Nucleus accumbens (tissue), 56 donors: ENCODE measurements at places on chromosomes 2 and 18.

DNA sequence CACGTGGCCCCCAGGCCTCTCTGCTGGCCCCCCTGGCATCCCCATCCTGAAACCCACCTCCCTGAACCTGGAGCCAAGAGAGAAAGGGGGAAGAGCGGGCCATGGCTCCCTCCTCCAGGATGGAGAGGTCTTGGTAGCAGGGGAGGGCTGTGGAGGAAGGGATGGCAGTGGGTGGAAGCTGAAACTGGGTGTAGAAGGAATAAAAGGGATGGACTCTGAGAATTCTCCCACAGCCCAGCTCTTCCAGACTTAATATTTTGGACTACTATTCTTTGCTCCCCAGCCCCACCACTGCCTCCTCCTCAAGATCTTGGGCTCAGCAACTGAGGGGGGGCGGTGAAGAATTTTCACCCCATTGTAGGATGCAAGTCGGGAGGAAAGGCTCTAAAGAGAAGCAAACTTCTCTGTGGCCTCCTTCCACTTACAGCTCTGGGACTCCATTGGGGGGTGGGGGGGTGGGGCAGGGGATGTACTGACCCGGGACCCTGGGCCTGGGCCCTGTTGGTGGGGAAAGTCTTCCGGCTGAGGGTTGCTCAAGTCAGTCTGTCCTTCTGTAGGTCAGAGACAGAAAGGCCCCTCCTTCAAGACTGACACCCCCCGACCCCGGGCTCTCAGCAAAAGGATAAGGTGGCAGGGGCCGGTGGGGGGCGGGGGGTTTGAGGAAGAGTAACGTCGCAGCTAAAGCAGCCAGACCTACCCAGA, 501 bp downstream of the TNS1 start:
- DNase-seq, result no peak

- DNase-seq, result no peak
Observed at GRCh38 chr2:67322353-67323001, 74.7 kb upstream of the ETAA1 start.

GRCh38 chr18:67525328-67526099, 9.0 kb upstream of the DSEL start:
- no peak for DNase-seq

GRCh38 chr18:74153793-74154192, 5.5 kb downstream of the TIMM21 start:
- no peak for DNase-seq

DNA sequence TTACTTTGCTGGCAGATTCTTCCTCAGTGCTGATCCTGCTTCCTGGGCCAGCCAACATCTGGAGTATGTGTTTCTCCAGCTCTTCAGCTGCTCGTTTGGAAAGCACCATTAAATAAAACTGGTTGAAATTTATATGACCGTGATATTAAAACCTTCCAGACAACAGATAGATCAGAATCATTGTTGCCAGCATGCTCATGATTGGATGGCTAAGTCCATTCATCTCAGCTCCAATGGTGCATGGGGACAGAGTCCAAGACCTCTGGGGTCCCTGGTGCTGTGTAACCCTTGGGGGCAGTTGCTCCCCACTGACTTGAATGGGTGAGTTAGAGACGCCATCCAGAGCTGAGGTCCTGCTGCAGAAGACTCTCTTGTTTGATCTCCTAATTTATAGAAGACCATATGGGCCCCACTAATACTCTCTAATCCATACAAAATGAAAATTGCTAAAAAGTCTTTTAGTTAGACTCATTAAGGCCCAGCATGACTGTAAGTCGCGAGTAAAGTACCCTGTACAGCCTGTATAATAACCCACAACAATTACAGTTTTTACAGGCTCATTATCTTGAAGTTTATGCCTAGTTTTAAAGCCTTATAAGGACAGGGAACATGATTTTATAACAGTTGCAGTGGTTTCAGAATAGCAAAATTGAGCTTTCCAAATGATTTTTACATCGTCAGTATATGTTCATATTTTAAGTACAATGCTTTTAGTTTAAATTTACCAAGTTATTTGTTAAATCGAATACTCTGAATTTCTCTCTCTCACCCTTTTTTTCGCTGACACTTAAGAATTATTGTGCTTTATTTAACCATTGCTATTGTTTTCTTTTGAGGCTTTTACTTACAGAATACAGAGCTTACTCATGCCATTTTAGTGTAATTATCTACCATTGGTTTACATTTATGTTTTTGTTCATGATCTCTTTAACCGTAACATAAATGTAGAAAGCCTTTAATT, 60.0 kb downstream of the CABLES1 start:
- no peak for DNase-seq

GRCh38 chr2:216574046-216574445, 59.2 kb upstream of the IGFBP2 start:
- no peak for DNase-seq

- no peak for DNase-seq
Observed at GRCh38 chr2:209311948-209312347, 111.9 kb upstream of the MAP2 start.

DNA sequence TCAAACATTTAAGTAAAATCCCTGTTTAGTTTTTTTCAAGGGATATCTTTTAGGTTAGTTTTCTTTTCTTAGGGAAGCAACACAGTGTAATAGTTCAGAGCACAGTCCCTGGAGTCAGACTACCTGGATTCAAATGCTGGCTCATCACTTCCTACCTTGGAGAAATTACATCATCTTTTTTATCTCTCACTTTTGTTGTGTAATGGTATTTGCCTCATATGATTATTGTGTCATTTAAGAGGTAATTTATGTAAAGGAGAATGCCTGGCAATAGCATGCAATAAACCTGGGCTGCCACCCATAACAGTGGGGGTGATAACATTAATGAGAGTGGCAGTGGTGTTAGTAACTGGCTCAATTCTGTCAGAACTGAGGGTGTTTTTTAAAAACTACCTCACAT, 26.3 kb downstream of the ERLEC1 start:
- DNase-seq, result no peak

DNA sequence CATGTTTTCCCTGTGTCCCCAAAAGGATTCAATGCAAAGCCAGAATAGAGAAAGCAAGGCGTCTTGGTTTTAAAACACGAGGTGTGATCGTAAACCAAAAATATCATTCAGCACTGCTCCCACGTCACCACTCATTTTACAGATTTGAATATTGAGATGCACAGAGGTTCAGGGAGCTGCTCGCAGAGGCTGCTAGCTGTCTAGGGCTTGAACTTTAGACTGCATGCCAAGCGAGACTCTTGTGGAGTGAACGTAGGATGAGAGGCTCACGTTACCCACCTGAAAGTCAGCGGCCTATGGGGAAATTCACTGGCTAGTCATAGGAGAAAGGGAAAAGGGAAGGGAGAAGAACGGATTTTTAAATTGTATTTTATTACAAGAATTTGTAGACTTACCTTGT, 130.1 kb downstream of the MBP start:
- no peak for DNase-seq

DNA sequence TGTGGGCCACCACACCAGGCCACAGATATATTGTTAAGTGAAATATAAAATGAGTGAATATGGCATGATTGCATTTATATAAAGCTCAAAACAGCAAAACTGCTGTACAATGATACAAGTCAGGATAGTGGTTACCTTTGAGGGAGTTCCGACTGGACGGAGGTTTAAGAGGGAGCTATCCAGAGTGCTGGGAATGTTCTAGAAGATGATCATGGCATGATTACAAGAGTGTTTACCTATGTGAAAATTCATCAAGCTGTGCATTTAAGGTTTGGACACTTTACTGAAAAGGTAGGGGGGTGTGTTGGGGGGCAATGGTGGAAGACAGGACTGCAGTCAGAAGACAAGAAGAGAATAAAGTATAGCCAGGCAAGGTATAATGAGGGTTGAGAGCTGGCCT, 201.4 kb downstream of the ZBTB7C start:
- DNase-seq, result no peak

DNA sequence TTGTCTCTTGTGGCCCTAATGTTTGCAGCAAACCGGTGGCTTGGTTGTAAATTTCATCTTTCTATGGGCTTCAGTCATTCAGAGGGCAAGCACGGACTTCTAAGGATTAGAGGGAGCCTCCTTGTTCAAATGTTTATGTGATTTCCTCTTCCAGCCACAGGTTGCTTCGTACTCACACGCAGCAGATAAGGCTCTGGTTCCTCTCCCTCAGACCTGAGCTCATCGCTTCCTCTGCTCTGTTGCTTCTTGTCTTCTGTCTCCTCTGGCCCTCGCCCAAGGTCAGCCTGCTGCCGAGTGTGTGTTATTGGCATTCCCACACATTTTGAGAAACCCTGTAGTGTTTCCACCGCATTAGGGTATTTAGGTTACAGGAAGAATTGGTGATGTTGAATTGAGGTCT, 44.0 kb downstream of the MYL12B start:
- DNase-seq, result no peak

GRCh38 chr2:135162377-135162776, 110.3 kb downstream of the RAB3GAP1 start:
- no peak for DNase-seq

DNA sequence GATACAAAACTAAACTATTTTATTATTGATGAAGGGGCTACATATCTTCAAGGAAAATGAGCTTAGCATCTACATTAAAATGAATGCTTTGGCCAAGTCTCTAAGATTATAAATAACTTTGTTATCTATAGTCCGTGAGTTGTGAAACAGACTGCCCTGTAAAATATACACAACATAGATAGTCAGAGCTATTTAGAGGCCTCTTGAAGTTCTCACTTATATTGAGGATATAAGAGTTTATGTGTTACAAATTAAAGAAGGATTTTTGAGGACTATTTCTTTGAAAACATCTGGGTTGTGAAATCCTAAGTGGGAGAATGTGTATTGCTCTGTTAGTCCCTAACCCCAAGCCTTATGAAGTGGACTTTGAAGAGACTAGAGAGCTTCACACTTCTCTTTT, 292.0 kb upstream of the CDH2 start:
- DNase-seq, result no peak

DNA sequence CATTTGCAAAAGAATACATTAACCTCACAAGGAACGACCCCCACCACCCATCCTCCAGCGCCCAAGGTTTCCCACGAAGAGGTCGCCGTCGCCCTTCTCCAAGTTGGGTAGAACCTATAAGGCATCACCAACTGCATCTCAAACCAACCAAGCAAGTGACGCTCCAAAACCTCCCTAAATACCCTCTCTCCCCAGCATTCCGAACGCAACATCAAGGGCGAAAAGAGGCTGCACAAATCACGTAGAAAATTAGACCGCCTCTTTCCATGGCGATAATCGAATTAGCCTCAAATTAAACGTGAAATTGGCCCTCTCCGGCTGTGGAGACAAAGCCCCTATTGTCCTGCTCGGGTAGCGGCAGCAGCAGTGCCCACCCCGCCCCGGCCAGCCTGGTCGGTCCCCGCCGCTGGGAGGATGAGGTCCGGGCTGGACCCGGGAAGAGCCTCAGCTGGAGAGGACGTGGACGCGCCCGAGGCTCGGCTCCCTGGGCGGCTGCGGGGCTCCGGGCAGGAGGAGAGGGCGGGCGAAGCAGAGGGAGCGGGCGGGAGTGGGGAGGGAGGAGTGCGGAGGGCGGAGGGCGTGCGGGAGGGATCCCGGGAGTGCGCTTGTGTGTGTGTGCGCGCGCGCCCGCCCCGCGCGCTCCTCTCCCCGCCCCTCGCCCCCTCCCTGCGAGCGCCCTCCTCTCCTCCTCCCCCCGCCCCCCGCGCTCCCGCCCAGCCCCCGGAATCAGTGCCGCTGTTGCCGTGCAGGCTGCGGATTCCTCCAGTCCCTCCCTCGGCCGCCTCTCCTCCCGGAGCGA, at the start of gene SPTBN1:
SPTBN1 (plus strand) TSS at position 765 of the 799 bp plus-strand sequence. CDS start 70,092 bp downstream, outside the sequence.
- DNase-seq, result peak; percentile 89

DNA sequence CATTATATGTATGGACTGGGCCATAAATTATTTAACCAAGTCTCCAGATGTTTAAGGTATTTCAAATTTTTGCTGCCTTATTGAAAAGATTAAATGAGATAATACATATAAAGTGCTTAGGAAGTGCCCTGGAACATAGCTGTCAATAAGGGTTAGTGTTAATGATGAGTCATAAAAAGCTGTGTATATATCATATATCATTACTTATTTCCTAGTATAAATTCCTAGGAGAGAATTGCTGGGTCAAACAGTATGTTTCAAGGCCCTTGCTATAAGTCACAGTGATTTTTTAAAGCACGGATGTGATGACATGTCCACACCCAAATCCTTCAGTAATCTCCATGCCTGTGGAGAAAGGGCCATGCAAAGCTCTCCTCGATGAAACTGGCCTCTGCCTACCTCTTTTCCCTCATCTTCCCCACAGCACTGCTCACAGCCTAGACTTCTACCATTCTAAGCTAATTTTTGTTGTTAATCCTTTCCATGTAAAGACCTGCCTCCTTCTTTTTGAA, 8.5 kb downstream of the ZNF2 start:
- DNase-seq, result no peak

- DNase-seq, result no peak
Observed at GRCh38 chr2:64166637-64167420, 22.6 kb upstream of the PELI1 start.

- no peak for DNase-seq
Observed at GRCh38 chr2:141641462-141641861, 489.4 kb downstream of the LRP1B start.

DNA sequence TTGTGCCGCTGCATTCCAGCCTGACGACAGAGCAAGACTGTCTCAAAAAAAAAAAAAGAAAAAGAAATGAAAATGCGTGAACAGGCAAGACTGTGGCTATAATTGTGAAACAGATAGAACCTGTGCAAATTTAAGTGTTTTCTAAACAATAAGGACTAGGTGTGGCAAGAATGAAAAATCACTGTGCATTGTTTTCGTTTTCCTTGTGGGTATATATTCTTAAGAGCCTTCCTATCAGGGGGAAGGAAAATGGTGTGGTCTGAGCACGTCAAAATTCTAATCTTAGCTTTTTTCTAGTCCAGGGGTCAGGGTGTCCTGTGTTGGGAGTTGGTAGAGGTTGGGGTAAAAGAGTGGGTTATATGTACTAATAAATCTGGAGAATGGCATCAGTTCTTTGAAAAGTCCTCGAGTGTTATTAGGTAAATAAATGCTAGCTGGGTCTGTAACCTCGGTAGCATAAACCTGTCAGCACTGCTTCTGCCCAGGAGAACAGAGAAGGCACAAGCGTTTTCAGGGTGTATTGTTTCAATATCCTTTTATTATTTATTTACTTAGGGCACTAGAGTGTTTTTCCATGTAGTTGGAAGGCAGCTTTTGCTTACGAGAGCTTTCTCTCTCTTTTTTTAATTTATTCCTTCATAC, 11.6 kb downstream of the ATP6V1C2 start:
- no peak for DNase-seq

- no peak for DNase-seq
Observed at GRCh38 chr2:207528980-207529329, 807 bp upstream of the CREB1 start.

GRCh38 chr2:26769089-26769761, 5.1 kb downstream of the SLC35F6 start:
- DNase-seq, result peak; percentile 20

- no peak for DNase-seq
Observed at GRCh38 chr2:141513853-141514252, 617.0 kb downstream of the LRP1B start.

GRCh38 chr18:59631583-59632181, 65.5 kb downstream of the CCBE1 start:
- DNase-seq, result no peak

DNA sequence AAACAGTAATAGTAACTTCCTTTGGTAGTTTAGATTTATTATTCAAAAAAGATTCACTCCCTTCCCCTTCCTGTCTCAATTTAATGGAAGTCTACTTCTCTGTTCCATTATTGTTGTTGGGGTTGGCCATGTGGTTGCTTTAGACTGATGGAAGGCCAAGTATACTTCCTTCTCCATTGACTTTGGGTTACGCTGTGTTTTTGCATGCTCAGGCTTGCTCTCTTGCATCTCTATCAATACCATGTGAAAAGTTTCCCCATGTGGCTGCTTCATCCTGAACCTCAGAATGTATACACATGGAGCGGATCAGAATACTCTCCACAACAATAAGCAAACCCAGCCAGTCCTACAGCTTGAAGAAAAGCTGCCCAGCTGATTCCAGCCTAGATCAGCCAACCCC, 20.3 kb downstream of the CFAP210 start:
- no peak for DNase-seq
